ENCODE measurements at places on chromosomes 4 and X.
A peak's percentile ranks its signal among the peaks of the same experiment; 100 is the strongest.

DNA sequence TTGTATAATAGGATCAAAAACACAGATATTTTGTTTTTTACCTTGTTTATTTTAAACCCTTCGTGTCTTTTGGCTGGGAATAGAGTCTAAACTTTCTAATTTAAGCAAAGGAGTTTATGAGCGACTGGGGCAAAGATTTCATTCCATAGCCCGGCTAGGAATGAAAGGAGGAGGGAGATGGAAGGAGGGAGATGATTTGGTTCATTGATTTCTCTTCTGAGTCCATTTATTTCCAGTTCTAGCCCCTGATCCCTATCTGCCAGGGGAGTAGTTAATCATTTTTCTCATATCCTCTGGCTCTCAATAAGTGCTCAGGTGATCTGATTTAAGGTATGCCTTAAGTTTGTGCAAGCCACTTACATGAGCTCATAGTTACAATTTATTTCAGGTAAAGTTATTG is 120.0 kb downstream of the SPRY1 start:
- no peak for DNase-seq
- H3K27ac ChIP-seq = no peak overlapping the region
- H3K4me1 ChIP-seq = no peaks in the 10 kb centered on the region
- no peaks in the 10 kb centered on the region for H3K36me3 ChIP-seq
- H3K4me3 ChIP-seq = no peak overlapping the region

- peaks cover 25% of the 10 kb centered on the region for H3K4me1 ChIP-seq
- H3K36me3 ChIP-seq = no peaks in the 10 kb centered on the region
- H3K27me3 ChIP-seq = no peaks in the 10 kb centered on the region
- peak overlapping the region; percentile 68 for H3K27ac ChIP-seq
- H3K4me3 ChIP-seq = no peak overlapping the region
Measured at GRCh38 chrX:41384051-41384705, 50.2 kb downstream of the DDX3X start.

GRCh38 chr4:7742807-7743280 is 196.8 kb downstream of the AFAP1 start:
- 0 out of 2 replicates have a peak, but pooled peaks cover 2% of the 10 kb centered on the region for H3K27me3 ChIP-seq
- no peak overlapping the region for H3K4me3 ChIP-seq
- H3K36me3 ChIP-seq = no peaks in the 10 kb centered on the region
- no peaks in the 10 kb centered on the region for H3K4me1 ChIP-seq
- no peak for DNase-seq

DNA sequence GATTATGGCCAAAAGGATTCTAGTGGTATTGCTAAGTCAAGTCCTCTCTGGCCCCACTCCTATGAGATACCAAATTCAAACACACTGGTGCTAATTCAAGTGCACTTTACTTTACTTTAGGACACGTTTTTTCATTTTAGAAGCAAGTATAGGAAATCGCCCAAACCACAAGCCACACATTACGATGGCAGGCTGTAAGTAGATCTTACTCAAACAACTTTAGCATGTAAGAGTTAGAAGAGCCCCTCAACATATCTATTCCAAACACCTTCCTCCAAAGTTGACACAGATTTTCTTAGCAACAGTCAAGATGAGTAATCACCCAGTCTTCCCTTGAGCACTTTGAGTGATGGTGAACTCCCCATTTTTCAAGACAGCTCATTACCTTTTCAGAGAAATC is 43.6 kb downstream of the DRD5 start:
- H3K4me1 ChIP-seq = no peaks in the 10 kb centered on the region
- H3K4me3 ChIP-seq = no peak overlapping the region
- H3K27me3 ChIP-seq = no peaks in the 10 kb centered on the region
- no peak overlapping the region for H3K27ac ChIP-seq

All from SJSA1 (cell line).